CD4-positive, alpha-beta T cell treated with Interleukin-1 beta for 1 hour (primary cell): ENCODE measurements at places on chromosomes 3 and 15.

GRCh38 chr3:113499081-113499480, 15.9 kb downstream of the SPICE1 start:
- no peak for DNase-seq

- no peak for DNase-seq
Measured at GRCh38 chr3:148962513-148962912, 28.8 kb upstream of the GYG1 start.

DNA sequence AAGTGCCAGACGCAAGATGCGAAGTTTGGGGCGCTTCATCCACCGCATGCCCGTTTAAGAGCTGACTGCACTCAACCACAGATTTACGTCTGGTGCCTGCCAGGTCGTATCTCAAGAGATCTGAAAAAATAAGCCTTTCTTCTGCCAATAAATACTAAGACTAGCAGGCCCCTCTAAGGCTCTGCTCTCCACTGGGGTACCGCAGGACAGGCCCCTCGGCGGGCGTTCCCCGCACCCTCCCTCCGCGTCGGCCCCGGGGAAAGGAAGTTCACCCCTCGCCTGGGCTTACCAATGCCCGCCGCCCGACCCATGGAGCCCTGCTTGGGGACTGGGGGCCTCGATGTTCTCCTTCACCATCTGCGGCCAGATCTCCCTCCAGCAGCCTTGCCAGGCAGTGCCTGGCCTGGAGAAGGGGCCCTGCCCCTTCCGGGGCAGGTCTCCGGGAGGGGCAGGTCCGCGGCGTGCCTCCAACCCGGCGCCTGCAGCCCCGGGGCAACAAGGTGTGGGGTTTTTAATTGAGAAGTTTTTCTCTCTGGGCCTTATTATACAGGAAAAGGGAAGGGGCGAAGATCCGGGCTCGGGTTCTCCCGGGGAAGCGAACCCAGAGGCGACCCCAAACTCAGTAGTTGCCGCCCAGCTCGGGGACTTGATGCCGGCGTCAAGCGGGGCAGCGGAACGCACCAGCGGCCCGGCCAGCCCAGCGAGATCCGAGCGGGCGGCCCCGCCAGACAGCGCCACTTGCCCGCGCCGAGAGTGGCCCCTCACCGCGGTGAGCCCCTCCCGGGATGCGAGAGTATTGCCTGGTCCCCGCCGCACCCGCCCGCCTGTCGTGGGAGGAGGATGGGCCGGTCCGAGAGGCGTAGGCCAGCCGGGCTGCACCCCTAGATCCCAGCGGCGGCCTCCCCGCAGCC, 735 bp downstream of the GOLGA8B start:
- DNase-seq: peak; percentile 22

- no peak for DNase-seq
Measured at GRCh38 chr3:196988241-196989029, 19.8 kb upstream of the PIGZ start.

- DNase-seq: no peak
Measured at GRCh38 chr3:13612829-13613228, 63.9 kb downstream of the FBLN2 start.

- no peak for DNase-seq
Measured at GRCh38 chr15:26177816-26178215, 314.7 kb upstream of the ATP10A start.

DNA sequence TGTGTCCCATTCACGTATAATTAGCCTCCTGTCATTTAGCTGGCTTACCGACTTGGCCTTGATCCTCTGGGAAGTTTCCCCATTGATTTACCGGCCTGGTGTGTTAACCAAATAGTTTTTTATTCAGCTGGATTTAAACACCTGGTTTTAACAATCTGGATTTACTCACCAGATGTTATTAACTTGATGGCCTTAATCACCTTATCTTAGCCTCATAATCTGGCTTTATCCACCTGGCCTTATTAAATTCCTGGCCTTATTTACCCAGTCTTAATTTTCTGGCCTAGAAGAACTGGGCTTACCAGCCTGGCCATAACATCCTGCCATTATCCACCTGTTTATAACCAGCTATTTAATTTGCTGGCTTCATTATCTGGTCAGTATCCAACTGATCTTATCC, 89.9 kb downstream of the IL12A start:
- DNase-seq: no peak

GRCh38 chr3:136753326-136753939, 1.3 kb upstream of the STAG1 start:
- no peak for DNase-seq

DNA sequence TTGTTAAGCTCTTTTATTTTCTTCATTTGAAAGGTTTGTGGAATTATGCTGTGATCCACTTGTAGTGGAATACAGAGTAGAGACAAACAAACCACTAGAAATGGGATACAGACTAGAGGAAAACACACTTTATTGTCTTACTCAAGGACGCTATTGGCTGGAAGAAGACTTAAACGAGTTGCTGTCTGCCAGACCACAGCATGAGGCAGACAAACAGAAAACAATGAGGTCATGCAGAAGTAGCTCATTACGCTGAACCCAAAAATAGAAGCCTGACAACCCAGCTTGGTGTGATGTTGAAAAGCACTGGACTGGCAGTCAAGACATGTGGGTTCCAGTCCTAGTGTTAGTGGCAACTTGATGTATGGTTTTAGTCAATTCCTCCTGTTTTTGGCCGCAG, 62.4 kb upstream of the P3H2 start:
- DNase-seq: no peak

GRCh38 chr3:78221300-78221699, 1181.4 kb downstream of the ROBO2 start:
- DNase-seq: no peak

DNA sequence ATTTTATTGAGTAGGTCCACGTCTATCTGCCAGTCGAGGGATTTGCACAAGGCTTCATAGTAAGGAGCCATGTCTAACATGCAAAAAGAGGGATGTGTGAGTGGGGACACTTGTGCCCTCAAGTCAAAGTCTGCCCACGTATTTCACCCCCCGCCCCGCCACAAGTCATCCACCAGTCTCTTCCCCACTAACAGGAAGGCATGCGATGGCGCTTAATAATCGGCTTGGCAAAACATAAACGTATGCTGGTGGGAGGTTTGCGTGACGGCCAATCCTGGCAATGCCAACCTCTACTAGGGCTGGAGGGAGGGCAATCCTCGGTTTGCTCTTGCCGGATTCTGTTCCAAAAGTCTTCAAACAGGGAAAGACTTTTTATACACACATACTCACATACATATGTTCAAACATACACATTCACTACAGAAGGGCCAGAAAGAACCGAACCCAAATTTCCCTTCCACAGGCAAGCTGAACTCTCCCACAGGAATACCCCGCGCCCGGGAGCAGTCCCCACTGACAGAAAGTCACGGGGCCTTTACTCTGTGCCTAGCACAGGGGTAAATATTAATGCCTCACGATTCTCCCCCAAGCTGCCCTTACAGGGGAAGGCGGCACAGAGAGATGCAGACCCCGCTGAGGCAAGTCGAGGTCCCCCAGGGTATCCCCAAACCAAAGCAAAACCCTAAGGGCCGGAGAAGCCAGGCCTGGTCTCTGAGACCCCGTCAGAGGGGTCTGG, 675 bp downstream of the PSMD6 start:
- DNase-seq: peak; percentile 18

- DNase-seq: peak; percentile 42
Measured at GRCh38 chr3:141402476-141403171, 34.3 kb downstream of the ZBTB38 start.

- DNase-seq: no peak
Measured at GRCh38 chr3:12983319-12983718, 89.9 kb downstream of the IQSEC1 start.
